CD4-positive, alpha-beta T cell treated with Interleukin-1 beta for 1 hour (primary cell): ENCODE measurements at places on chromosomes 16 and 17.

DNA sequence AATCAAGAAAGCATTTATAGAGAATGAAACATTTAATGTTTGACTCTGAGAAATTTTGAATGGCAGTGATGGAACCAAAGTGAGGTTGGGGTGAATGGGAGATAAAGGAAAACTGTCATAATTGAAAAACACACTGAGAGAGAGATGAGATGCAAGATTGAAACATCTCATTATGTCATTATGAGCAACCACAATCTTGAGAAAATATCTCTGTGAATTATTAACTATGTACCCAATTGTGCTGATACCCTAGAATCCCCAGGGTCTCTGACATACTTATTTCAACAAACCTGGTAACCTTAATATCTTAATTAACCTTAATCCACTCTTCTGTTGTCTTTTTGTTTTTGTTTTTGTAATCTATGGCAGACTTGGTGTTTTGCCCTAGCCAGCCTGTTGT is 143.5 kb upstream of the HLF start:
- DNase-seq = no peak

- DNase-seq = no peak
Observed at GRCh38 chr17:8459107-8459506, 23.4 kb downstream of the NDEL1 start.

DNA sequence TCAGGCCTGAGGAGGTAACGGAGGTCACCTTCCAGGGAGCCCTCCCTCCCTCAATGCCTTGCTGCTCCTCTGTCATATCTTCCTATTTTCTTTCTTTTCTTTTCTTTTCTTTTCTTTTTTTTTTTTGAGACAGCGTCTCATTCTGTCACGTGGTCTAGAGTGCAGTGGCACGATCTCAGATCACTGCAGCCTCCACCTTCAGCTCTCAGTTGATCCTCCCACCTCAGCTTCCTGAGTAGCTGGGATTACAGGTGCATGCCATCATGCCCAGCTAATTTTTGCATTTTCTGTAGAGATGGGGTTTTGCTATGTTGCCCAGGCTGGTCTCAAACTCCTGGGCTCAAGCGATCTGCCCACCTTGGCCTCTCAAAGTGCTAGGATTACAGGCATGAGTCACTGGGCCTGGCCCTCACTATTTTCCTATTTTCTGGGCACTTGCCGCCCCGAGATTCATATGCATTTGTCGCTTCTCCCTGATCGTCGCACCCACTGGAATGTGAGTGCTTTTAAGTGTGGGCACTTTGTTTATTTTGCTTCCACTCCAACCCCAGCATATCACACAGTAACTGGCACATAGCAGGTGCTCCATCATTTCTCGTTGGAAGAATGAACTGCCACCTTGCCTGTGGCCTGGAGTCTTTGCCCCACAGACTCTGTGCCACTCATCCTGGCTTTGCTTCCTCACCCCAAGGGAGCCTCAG is 31.7 kb downstream of the CPNE2 start:
- no peak for DNase-seq

GRCh38 chr16:55285586-55285985 is 38.4 kb upstream of the IRX6 start:
- no peak for DNase-seq

DNA sequence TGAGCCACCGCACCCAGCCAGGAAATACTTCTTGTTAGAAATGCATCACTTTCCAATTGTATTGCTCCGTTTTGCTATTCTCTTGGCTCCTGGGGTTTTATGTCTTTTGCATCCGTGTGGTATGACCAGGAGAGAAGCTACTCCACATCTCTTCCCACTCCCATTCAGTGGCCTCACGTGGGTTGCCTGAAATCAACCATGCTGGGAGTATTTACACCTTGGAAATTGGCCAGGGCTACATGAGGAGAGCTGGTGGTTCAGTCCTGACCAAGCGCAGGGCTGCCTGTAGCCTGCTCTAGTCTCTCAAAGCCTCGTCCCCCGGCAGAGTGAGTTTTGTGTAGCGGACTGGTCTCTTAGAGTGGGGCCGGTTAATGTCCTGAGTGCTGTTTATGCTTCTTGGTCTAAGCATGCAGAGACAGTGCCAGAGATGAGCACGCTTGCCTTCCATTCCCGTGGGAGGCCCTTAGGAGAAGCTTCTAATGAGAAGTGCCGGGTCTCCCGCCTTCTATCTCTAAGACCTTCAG is 3.8 kb downstream of the WFDC1 start:
- DNase-seq = no peak

- DNase-seq = no peak
Observed at GRCh38 chr17:47184681-47185080, 4.4 kb downstream of the CDC27 start.

DNA sequence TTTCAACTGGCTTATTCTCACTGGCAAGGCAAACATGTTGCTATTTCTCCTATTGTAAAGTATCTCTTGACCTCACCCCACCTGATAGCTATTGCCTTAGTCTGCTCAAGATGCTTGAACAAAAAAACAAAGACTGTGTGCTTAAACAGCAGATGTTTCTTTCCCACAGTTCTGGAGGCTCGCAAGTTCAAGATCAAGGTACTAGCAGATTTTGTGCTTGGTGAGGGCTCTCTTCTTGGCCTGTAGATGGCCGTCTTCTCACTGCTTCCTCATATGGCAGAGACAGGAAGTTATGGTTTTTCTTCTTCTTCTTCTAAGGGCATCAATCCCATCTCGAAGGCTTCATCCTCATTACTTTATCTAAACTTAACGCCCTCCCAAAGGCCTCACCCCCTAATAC is 109.7 kb upstream of the CLEC3A start:
- DNase-seq = no peak

DNA sequence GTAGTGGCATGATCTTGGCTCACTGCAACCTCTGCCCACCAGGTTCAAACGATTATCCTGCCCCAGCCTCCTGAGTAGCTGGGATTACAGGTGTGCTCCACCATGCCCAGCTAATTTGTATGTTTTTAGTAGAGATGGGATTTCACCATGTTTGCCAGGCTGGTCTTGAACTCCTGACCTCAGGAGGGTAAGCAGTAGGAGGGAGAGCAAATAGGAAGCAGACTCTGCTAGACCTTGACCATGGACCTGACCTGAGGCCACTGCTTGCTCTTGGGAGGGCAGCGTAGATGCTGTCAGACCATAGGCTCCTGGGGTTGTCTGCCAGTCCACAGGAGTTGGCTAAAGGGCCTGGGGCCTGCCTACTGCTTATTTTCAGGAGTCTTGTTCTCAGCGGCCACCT is 28.6 kb downstream of the AKAP1 start:
- DNase-seq = no peak

- DNase-seq = no peak
Observed at GRCh38 chr16:3725276-3725675, 8.0 kb upstream of the TRAP1 start.

GRCh38 chr17:80656590-80656989 is 112.0 kb downstream of the RPTOR start:
- DNase-seq = no peak
